NCI-H2107 (cell line): ENCODE measurements at places on chromosomes 5 and 9.

GRCh38 chr9:5843794-5844471 is 11.0 kb upstream of the ERMP1 start:
- DNase-seq: no peak

DNA sequence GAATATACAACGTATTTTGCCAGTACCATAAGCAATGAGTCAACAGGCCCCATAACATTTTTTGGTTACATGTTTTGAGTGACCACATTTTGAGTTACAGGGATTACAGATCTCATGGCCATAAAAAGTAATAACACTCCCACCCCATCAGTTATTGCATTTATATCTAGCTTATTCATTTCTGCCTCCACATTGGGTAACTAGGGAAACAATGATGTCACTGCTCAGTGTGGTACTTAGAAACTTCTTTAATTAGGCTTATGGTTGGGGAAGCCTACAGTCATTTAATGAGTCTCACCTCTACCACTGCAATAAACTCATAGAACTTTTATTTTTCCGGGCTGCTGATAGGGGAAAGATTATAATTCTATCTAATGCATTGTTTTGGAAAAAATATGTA is 39.9 kb upstream of the SMIM15 start:
- DNase-seq: no peak

DNA sequence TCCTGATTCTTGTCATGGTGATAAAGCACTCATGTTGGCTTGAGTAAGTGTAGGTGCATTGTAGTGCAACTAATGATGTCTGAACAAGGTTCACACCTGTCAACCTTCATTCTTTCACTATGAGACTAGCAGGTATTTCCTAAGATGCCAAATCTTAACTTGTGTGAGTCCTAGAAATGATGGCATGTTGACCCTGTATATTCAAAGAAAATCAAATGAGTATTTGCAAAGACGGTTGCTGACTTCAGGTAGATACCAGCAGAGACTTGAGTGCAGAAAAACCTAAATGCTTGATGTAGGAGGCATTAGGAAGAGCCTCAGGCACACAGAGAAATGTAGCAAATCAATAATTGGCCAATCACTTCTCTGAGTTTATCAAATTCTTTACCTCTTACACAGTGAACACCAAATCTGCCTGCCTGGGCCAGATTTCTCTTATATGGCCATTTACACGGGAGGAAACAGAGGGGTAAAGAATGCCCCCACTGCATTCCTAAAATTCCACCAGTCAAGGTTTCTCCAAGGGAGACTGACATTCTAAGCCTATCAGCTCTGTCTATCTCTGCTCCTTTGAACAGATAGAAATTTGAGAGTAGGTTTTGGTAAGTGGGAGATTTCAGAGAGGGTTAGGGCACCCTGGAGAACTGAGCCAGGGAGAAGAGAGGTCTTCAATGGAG is 488.6 kb upstream of the WWC1 start:
- no peak for DNase-seq

DNA sequence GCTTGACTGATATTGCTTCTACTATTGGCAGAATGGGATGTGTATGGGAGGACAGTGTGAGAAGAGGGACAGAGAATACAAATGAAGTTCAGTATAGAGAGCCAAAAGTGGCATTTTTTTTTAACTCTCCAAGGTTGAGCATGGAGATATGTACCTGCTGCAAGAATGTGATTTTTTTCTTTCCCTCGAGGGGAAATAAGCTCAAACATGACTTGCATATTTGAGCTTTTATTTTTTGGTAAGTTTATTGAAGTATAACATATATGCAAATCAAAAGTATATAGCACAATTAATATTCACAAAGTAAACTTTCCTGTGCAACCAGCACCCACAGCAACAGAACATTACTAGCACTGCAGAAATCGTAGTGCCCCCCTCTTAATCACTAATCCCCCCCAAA is 285.7 kb upstream of the ADRA1B start:
- DNase-seq: no peak

DNA sequence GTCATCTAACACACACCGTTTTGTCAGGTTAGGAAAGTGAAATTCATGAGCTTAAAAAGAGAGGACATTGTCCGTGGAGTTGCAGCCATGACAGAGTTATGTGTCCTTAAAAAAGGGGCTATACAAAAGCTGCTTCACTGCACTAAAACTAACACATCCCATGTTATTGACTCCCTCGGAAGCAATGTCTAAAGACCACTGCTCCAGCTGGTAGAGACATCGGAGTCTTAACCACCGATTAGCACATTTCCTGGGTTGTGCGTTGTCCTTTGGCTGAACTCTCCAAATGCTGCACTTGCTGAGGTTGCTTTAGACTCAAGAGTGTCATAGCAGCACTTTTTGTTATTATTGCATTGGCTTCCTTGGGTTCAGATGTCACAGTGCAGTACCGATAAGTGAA is 128.3 kb upstream of the C9orf72 start:
- no peak for DNase-seq

DNA sequence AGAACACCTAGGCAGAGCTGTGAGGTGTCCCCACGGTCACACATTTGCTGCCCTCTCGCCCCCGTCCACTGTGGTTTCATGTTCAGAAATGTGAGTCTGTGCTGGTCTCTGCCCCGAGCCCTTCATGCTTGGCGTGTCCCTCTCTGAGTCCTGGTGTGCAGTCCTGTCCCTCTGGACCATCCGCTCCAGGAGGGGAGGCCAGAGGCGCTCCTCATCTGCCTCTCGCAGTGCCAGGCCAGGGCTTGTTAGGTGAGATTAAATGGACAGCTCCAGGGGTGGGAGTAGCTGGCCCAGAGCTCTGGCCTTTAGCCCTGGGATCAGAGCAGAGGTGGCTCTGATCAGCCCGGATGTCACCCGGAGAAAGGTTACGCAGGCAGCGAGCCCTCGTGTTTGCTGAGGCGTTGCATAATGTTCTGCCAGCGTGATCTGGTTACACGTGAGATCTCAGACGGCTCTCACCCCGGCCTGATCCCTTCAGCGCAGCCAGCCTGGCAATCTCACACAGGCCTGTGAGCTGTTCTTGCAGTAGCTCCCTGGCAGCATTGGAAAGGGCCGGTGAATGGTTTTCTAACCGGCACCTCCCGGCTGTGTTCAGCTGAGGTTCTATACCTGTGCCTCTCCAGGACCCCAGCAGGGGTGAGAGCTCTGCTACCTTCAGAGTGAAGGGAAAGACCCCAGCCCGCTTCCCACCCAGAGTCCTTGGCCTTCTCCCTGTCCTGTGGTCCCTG is 24.5 kb downstream of the PTGES2 start:
- DNase-seq: no peak

GRCh38 chr9:132745756-132746709 is 75.8 kb downstream of the GTF3C4 start:
- DNase-seq: no peak

GRCh38 chr9:42386477-42386876 is 203.0 kb downstream of the SPATA31A6 start:
- no peak for DNase-seq

DNA sequence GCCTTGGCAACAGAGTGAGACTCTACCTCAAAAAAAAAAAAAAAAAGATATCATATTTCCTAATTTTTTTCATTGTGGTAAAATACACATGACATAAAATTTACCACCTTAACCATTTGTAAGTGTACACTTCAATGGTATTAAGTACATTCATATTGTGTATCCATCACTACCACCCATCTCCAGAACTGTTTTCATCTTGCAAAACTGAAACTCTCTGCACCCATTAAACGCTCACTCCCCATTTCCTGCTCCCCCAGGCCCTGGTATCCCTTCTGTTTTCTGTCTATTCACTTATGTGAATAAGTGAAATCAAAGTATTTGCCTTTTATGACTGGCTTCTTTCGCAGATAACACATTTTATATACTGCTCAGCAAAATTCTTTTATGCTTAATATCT is 12.8 kb downstream of the LRRC8A start:
- no peak for DNase-seq

GRCh38 chr9:18847576-18848275 is 185.3 kb downstream of the SAXO1 start:
- DNase-seq: no peak

GRCh38 chr5:54411176-54411575 is 44.3 kb upstream of the HSPB3 start:
- no peak for DNase-seq

DNA sequence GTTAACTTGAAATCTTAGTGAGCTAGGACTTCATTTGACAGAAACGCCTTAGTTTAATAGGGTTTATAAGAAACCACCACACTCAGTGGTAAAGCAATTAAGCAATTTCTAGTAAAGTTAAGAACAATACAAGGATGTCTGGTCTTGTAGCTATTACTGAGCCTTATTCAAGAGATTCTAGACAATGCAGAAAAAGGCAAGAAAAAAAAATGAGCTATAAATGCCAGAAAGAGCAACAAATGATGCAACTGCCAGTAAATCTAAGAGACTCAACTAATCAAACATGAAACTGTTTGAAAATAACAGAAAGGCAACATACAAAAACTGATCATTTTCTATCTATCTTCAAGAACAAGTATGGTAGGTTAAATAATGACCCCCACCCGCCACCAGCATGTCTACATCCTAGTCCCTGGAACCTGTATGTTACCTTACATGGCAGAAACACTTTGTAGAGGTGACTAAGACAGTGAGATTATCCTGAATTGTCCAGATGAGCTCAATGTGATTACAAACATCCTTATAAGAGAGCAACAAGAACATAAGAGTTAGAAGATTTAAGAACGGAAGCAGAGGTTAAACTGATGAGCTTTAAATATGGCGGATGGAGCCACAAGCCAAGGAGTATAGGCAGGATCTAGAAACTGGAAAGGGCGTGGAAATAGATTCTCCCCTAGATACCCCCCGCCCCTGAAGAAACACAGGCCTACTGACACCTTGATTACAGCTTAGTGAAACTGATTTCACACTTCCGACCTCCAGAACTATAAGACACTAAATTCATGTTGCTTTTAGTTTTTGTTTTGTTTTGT is 93.0 kb downstream of the SUSD1 start:
- DNase-seq: no peak

GRCh38 chr5:21152611-21153010 is 1164.6 kb upstream of the CDH18 start:
- no peak for DNase-seq

DNA sequence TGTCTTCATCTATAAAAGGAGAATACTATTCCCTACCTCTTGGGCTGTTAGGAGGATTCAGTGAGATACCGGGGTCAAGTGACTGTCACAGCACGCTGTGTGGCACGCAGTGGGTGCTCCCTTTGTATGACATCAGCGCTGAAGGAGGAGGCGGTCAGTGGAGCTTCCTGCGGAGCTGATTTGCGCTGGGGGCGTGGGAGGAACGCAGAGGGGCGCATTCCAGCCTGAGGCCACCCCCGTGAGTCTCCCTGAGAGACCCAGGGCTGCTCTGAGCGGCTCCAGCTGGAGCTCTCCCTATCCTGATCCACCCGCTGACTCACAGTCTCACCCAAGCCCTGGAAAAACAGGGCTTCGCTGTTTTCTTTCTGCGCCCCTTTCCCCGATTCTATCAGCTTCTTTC is 24.3 kb upstream of the NEURL1B start:
- DNase-seq: no peak

- DNase-seq: no peak
Measured at GRCh38 chr5:127447827-127448226, 69.6 kb upstream of the PRRC1 start.

- no peak for DNase-seq
Measured at GRCh38 chr5:76099756-76100155, 16.6 kb downstream of the SV2C start.

GRCh38 chr9:121268851-121269641 is 1.1 kb downstream of the GSN start:
- DNase-seq: no peak

DNA sequence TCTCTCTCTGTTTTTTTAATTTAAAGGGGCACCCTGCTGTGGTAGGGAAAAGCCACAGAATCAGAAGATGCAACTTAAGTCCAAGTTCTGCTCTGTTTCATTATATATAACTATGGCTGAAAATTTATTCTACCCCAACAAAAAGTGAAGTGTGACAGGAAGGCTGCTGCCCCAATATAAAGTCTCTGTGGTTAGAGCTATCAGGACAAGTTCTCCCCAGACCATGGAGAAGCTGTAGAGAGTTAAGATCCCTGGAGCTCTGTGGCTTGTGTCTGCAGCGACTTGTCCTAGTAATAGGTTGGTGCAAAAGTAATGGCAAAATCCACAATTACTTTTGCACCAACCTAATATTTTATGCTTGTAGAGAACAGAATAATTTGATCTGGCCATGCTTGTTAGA is 250.9 kb downstream of the PSAT1 start:
- no peak for DNase-seq

DNA sequence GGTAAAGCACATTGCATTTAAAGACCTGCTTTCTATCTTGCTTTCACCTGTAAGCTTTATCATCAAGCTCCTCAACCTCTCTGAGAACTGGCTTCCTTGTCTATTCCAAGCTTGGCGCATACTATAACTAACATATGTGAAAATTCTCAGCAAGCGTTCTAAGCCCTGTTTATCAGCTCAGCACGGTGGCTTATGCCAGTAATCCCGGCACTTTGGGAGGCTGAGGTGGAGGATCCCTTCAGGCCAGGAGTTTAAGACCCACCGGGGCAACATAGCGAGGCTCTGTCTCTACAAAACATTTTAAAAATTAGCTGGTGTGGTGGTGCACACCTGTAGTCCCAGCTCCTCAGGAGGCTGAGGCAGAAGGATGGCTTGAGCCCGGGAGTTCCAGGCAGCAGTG is 1.6 kb upstream of the ATP6V0E1 start:
- no peak for DNase-seq

- DNase-seq: no peak
Measured at GRCh38 chr5:104751969-104752368, 1189.4 kb upstream of the NUDT12 start.

DNA sequence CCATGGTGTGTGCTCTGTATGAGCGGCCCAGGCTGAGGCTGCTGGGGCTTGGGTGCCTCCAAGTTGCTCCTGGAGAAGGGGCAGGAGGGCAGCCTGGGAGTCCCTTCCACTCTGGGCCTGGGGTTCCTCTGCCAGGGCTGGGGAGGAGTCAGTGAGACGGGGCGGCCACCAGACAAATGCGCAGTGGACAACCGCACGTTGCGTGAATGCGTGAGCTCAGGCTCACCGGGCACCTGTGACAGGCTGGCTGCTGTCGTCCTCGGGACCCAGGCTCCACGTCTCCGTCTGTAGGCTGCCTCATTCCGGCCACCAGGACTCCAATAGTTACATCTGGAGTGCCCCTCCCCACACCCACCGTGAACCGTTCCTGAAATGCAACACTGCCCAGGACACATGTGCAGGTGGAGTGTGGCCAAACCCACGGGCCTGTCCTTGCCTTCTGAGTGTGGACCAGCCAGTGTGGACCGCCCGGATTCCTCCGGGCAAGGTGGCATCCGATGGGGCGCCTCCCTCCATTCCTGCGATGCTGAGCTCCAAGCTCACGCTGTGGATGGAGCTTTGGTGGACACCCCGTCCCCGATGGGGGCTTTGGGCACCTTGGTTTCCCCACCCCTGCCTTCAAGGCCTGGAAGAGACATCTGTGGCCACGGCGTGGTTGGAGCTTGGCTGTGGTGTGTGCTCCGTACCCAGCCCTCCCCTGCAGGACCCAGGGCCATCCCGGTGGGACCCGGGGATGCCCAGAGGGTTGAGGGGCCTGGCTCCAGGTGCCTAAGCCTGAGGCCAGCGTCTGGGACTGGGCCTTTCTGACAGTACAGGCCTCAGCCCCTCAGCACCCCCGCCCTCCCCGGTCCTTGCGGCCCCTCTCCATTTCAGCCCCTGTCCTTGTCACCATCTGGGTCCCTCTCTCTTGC is 34.0 kb upstream of the RXRA start:
- no peak for DNase-seq
